ENCODE measurements at places on chromosomes 5 and 9. TPM values are rescaled to one million over a fixed set of nuclear protein-coding genes. Genes with fewer than 3 reads are reported as not detected.

The ENTREP1 gene
- total RNA-seq = 1.3 TPM

The ENTPD2 gene
- total RNA-seq = not detected

The TTC39B gene
- 8.6 TPM for total RNA-seq

The FYB1 gene
- not detected for total RNA-seq

The TMEM215 gene
- not detected for total RNA-seq

The MRPS27 gene
- total RNA-seq = 63.1 TPM

The PTGES gene
- 5.1 TPM for total RNA-seq

The CNTFR gene
- not detected for total RNA-seq

The LCN15 gene
- total RNA-seq = not detected

The ZDHHC11 gene
- total RNA-seq = 0.25 TPM

The KCTD16 gene
- total RNA-seq = 1.1 TPM
